Colonic mucosa (tissue), 4 donors: ENCODE measurements at places on chromosomes 4 and X. TPM values are rescaled to one million over a fixed set of nuclear protein-coding genes. Genes with fewer than 3 reads are reported as not detected.
A peak's percentile ranks its signal among the peaks of the same experiment; 100 is the strongest.

DNA sequence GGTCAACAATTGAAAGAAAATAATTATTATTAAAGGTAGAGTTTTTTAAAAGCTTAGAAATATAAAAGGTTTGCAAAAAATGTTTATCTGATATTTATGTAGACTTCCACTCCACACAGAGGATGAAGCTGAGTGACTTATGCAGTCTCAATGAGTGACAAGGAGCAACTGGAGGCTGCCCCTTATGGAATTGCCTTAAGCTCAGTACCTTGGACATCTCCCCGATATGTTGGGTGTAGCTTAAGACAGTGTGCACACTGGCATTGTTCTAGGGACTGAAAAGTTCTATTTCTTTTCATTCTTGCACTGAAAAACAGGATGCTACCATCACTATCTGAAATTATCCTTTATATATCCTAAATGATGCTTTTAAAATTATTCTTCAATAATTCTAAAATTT, 292.1 kb downstream of the PRDM5 start:
- H3K27ac ChIP-seq = no peak overlapping the region
- H3K27me3 ChIP-seq = no peaks in the 10 kb centered on the region
- no peaks in the 10 kb centered on the region for H3K4me1 ChIP-seq
- no peaks in the 10 kb centered on the region for H3K36me3 ChIP-seq

DNA sequence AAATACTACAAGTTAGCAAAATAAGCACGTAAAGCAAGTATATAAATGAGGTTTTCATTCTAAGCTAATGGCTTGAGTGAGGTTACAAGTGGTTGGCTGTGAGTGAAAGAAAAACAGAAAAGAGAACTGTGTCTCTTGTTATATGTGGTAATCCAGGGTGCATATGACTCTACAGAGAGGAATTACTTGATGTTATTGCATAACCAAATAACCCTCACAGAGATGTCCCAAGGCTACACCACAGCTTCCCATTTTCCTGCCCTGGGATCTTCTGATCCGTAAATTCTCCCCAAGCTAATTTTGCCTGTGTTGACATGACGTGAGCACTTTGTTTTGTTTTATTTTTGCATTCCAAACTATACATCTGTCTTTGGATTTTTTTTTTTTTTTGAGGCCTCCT, 470.0 kb upstream of the INTU start:
- H3K27ac ChIP-seq = no peak overlapping the region
- DNase-seq = no peak
- no peak overlapping the region for H3K4me3 ChIP-seq
- H3K36me3 ChIP-seq = no peaks in the 10 kb centered on the region
- H3K27me3 ChIP-seq = no peaks in the 10 kb centered on the region

DNA sequence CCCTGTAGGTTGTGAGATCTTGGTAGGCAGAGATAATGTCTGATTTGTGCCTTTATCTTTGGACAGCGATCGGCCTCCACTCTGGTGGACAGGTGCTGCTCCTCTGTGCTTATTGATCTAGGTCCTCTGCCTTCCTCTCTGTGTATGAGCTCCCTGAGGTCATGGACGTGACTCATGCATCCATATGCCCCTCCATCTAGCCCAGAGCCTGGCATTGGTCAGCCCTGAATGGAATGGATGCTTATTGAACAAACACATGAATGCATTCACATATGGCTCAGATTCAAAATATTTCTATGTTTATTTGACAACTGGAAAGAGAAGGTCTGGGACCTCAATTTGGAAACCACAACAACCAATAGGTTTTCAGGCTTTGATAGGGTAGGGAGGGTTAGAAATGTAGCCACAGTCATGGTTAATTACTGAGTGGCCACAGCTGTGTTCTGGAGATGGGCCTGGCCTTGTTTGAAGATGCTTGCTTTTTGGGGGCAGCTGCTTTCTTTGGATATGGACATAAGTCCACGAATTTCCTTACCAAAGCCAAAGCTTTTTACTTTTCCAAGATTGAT, 76.2 kb downstream of the SEL1L3 start:
- no peak for DNase-seq
- no peak overlapping the region for H3K27ac ChIP-seq
- no peak overlapping the region for H3K4me3 ChIP-seq
- H3K4me1 ChIP-seq = no peaks in the 10 kb centered on the region

Gene NPY1R
- total RNA-seq = 2.0 TPM

Gene AGA
- total RNA-seq = 15.2 TPM

GRCh38 chr4:153005899-153006381, 69.8 kb downstream of the FHDC1 start:
- H3K36me3 ChIP-seq = no peaks in the 10 kb centered on the region
- H3K4me1 ChIP-seq = no peaks in the 10 kb centered on the region
- no peak overlapping the region for H3K27ac ChIP-seq
- no peaks in the 10 kb centered on the region for H3K27me3 ChIP-seq
- no peak overlapping the region for H3K4me3 ChIP-seq

DNA sequence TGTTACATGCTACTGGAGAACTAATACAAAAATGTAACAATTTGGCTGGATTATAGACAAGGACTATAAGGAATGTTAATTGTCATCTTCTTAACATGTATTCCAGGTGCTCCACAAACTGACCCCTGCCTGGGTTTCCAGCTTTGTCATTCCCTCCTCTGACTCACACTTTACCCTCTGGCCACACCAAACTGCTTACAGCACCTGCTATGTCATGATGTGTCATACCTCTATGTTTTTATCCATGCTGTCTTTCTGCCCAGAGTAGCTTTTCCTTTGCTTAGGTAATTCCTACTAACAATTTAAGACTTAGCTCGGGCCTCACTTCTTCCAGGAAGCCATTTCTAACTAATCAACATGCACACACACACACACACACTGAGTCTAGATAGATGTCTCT, 14.0 kb upstream of the SHROOM4 start:
- DNase-seq = no peak
- H3K4me1 ChIP-seq = no peaks in the 10 kb centered on the region

DNA sequence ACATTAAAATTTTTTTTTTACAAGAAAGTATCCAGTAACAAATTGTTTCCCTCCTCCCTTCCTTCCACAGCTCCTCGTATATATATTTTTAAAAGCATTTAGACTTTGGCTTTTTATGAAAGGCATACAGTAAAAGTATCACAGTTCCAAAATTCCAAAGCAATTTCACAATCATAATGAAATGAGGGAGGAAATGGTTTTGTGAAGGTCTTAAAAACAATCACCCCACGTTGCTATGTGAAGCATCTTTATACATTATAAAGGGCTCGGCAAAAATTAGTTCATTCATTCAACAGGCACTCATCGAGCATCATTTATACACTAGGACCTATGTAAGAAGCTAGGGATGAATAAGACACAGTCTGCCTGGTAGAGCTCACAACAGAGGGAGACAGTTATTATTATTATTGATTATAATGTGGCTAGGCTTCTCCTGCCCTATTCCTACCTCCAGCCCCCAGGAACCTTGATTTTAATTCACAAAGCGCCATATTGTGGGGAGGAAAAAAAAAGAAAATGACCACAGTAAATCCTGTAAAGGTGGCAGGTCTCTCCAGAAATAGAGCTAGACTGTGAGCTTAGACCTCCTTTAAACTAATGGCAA, 239.9 kb downstream of the MAML3 start:
- H3K4me3 ChIP-seq = no peak overlapping the region
- no peak overlapping the region for H3K27ac ChIP-seq
- no peaks in the 10 kb centered on the region for H3K4me1 ChIP-seq
- no peak for DNase-seq
- no peaks in the 10 kb centered on the region for H3K36me3 ChIP-seq

GRCh38 chr4:8915201-8916200, 43.9 kb upstream of the HMX1 start:
- H3K27me3 ChIP-seq = no peaks in the 10 kb centered on the region
- peak; percentile 12 for DNase-seq
- H3K4me1 ChIP-seq = no peaks in the 10 kb centered on the region

DNA sequence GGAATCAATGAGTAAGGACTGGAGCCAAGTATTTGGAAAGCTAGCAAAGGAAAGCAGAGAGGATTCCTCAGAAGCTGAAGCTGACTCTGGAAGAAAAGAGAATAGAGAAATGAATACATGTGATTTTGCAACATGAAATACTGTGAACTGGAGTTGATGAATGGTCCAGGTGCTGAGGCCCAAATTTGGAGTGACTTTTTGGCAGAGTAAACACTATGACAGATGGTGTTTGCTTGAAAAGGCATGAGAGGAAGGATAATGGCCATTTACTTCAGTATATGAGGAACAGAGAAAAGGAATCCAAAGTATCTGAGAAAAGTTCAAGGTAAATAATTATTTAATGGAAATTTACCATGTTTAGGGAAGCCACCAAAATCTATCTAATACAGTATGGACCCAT, 236.7 kb downstream of the SLITRK2 start:
- H3K36me3 ChIP-seq = no peaks in the 10 kb centered on the region
- no peaks in the 10 kb centered on the region for H3K27me3 ChIP-seq
- H3K27ac ChIP-seq = no peak overlapping the region
- DNase-seq = no peak
- no peaks in the 10 kb centered on the region for H3K4me1 ChIP-seq

Gene SMIM43
- total RNA-seq = 0.21 TPM

GRCh38 chr4:182219411-182220056, 23.7 kb upstream of the TENM3 start:
- no peak overlapping the region for H3K4me3 ChIP-seq
- no peaks in the 10 kb centered on the region for H3K4me1 ChIP-seq
- H3K36me3 ChIP-seq = no peaks in the 10 kb centered on the region
- no peaks in the 10 kb centered on the region for H3K27me3 ChIP-seq

- H3K27ac ChIP-seq = no peak overlapping the region
- no peaks in the 10 kb centered on the region for H3K27me3 ChIP-seq
- no peak overlapping the region for H3K4me3 ChIP-seq
- DNase-seq = no peak
- no peaks in the 10 kb centered on the region for H3K4me1 ChIP-seq
- no peaks in the 10 kb centered on the region for H3K36me3 ChIP-seq
Observed at GRCh38 chr4:179116011-179116410, 1673.8 kb upstream of the AGA start.

DNA sequence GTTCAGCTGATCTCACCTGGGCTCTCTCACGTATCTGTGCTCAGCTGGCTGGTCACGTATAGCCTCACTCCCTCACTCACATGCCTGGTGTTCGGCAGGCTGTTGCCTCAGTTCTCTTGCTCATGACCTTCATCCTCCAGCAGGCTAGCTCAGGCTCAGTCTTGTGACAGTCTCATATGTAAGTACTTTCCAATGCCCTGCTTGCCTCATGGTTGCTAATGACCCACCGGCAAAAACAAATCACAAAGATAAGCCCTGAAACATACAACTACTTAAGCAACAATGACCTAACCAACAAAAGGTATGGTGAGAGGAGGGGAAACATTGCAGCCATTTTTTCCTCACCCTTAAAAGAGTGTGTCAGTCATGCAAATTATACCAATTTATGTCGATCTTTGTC, 25.0 kb downstream of the MEPE start:
- DNase-seq = no peak
- H3K27me3 ChIP-seq = no peaks in the 10 kb centered on the region
- H3K4me3 ChIP-seq = no peak overlapping the region
- H3K4me1 ChIP-seq = no peaks in the 10 kb centered on the region
- H3K36me3 ChIP-seq = no peaks in the 10 kb centered on the region
- H3K27ac ChIP-seq = no peak overlapping the region

Gene RTL9
- not detected for total RNA-seq

DNA sequence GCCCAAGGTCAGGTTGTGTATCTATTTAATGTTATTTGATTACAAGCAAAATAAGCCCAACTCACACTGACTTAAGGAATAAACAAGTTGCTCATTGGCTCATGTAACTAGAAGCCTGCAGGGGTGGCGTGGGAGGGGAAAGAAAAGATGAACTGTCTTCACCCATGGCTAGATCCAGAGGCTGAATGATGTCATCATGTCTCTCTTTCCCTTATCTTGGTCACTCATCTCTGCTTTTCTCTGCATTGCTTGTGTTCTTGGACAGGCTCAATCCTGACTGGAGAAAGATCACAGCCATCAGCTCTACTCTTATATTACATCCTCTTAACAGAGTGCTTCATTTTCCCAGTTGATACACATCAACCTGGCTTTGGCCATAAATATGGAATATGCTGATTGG, 290.0 kb upstream of the DIAPH2 start:
- no peaks in the 10 kb centered on the region for H3K36me3 ChIP-seq
- H3K4me3 ChIP-seq = no peak overlapping the region
- no peaks in the 10 kb centered on the region for H3K27me3 ChIP-seq
- H3K4me1 ChIP-seq = no peaks in the 10 kb centered on the region

GRCh38 chr4:6884341-6884870, 25.2 kb upstream of the TBC1D14 start:
- H3K27ac ChIP-seq = no peak overlapping the region
- no peak for DNase-seq
- H3K4me3 ChIP-seq = no peak overlapping the region
- no peaks in the 10 kb centered on the region for H3K4me1 ChIP-seq
- H3K27me3 ChIP-seq = no peaks in the 10 kb centered on the region

Gene ODAM
- 0.90 TPM for total RNA-seq

GRCh38 chr4:160724063-160724462, 1439.7 kb downstream of the FSTL5 start:
- no peak for DNase-seq
- H3K36me3 ChIP-seq = no peaks in the 10 kb centered on the region
- H3K27ac ChIP-seq = no peak overlapping the region
- H3K27me3 ChIP-seq = no peaks in the 10 kb centered on the region

DNA sequence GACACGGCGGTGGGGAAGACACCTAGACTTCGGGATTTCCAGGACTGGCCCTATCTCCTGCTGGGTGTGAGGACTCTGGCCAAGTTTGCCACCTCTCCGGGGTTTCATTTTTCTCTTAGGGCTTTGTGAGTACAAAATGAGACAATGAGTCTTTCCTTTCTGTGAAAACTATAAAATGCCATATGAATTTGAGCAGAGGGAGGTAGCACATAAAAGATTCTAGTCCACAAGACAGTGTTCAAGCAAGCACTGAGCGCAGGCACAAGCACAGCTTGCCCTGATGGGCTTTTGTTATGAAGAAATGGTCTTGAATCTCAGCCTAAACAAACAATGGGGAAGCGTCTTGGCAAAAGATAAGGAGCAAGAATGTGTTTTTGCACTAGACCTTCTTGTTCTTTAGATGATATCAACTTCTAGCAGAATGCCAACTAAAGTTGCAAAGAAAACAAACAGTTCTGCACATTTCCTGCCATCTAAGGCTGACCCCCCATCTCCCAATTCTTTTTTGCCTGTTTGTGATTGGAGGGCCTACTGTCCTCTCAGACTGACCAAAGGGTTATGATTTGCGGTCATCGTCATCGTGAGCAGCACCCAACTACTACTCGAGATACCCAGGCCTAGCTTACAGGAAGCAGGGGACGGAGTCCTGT, 73.0 kb upstream of the ZNF518B start:
- H3K27ac ChIP-seq = no peak overlapping the region
- H3K27me3 ChIP-seq = no peaks in the 10 kb centered on the region
- H3K4me1 ChIP-seq = peaks cover 2% of the 10 kb centered on the region

Gene SHROOM4
- total RNA-seq = 2.2 TPM

DNA sequence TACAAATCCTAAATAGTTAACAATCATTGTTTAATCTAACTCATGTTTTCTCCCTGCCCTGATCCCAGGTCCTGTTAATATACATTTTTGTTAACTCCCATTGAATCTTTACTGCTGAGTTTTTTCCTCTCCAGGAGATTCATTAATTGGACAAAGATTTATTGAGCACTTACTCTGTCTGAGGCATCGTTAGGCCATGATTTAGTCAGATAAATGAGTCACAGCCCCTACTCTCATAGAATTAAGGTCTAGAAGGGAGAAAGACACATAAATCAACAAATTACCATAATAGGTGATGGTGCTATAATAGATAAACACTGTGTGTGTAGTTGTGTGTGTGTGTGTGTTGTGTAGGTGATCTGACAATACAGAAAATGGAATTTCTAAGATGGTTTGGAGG, 112.5 kb downstream of the MAPK10 start:
- no peaks in the 10 kb centered on the region for H3K4me1 ChIP-seq
- no peak overlapping the region for H3K27ac ChIP-seq
- DNase-seq = no peak
- H3K27me3 ChIP-seq = no peaks in the 10 kb centered on the region
- no peaks in the 10 kb centered on the region for H3K36me3 ChIP-seq
